ENCODE measurements at places on chromosomes 6 and 20.

DNA sequence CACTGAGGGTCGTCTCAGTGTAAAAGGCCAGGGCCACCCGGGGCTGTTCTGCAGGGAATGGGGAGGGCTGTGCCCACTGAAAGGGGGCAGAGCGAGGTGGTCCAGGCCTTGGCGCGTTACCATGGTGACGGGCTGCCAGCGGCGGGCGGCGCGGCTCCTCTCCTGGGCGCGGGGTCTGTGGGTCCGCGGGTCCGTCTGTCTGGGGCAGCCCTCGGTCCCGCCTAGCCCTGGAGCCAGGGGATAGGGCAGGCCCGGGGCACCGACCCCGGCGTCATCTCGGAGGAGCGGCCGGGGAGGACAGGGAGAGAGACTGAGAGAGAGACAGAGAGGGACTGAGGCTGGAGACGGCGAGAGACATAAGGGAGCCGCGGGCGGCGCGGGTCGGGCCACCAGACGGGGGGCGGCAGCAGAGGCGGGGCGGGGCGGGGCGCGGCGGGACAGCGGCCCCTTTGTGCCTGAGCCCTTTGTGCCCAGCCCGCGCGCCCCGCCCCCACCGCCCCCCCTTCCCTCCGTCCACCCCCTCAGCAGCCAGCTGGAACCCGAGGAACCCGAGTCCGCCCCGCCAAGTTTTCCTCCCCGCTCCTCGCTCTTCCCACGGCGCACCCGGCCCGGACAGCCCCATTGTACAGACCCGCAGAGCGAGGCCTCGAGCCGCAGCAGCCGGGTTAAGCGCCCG, at the start of gene KIAA1755:
Gene KIAA1755, minus strand, starts transcription at position 358 of the 676 bp plus-strand sequence. Its CDS starts 235 bp downstream, at position 123.
- DNase-seq: no peak

DNA sequence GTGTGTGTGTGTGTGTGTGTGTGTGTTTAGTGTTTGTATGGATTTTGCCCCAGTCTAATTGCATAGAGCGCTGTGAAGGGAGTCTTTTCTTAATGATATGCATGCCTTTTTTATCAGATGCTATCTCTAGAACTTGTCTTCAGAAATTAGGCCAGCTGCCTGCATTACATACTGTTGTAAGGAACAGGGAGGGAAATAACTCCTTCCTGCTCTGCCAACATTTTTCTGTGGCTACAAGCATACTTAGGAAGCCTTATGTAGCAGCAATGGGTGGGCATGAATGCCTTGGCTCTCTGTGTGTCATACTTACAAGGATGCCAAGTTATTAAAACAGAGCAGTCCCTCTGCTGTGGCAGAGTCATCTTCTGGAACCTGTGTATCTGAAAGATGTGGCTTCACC, 8.0 kb upstream of the COL21A1 start:
- no peak for DNase-seq

GRCh38 chr20:20063941-20064702, 11.8 kb downstream of the CFAP61 start:
- DNase-seq: no peak

DNA sequence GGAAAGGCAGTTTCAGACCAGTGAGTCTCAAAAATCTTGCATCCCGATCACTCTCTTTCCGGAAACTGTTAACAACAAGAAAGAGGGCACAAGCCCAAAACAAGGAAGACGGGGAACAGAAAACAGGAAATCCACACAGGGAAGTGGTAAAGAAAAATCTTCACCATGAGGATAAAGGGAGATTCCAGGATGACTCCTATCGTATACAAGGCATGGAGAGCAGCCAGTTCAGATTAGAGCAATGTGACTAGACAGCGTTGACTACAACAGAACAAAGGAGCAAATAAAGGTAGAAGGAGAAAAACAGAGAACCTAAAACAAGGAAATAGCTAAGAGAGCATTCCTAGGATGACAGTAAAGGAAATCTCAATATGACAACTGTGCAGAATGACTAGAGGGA, 26.5 kb downstream of the VNN1 start:
- DNase-seq: no peak

GRCh38 chr6:28907394-28907793, 16.4 kb downstream of the TRIM27 start:
- no peak for DNase-seq

GRCh38 chr6:158512809-158513208, 47.1 kb upstream of the TMEM181 start:
- no peak for DNase-seq

DNA sequence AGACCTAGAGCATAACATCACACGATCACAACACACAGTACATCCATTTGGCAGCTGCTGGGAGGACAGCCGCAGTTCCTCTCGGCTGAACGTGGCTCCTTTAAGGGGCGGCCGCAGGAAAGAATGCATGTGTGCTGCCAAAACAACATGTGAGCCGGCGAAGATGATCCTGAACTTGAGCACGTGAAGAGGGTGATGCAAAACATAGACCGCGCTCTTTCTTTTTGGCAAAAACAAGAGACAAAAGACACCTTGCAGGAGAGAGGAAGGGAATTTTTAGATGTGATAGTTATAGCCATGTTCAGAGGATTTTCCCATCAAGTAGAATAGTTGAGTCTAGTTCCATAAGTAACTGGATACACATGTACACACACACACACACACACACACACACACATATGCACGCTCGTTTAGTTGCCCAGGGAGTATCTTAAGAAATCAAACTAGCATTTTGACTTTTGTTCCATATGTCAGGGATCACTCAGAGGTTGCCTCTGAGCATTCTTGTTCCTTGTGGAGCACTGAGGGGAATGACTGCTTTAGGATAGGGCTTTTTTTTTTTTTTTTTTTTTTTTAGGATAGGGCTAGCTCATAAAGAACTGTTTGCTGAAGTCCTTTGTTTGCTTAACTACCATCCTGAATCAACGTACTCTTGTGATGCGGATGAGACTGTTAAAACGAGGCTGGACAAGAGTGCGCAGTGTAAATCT, 21.7 kb upstream of the RANBP9 start:
- peak; percentile 68 for DNase-seq

- DNase-seq: no peak
Measured at GRCh38 chr20:46324960-46325703, 16.8 kb upstream of the CDH22 start.

- no peak for DNase-seq
Measured at GRCh38 chr6:18284261-18284660, 19.9 kb upstream of the DEK start.

DNA sequence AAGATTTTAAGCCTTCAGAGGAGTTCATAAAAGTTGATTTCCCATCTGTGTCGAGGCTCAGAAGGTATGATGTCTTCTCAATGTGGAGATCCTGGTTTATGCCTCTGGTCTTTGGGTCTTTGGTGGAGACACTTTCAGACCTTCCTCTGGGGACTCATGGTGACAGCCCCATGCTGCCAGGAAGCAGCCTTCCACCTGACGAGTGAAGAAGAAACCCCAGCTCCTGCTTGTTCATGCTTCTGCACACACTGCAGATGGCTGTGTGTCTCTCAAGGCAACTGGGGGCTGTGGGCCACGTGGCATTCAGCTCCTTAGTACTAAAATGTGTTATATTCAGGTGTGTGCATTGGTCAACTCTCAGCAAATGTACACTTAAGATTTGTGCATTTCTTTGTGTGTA, 4.9 kb upstream of the SCP2D1 start:
- DNase-seq: no peak

- DNase-seq: no peak
Measured at GRCh38 chr6:119539066-119539746, 189.6 kb upstream of the MAN1A1 start.

GRCh38 chr6:31908791-31909190, 6.9 kb upstream of the ZBTB12 start:
- DNase-seq: no peak

DNA sequence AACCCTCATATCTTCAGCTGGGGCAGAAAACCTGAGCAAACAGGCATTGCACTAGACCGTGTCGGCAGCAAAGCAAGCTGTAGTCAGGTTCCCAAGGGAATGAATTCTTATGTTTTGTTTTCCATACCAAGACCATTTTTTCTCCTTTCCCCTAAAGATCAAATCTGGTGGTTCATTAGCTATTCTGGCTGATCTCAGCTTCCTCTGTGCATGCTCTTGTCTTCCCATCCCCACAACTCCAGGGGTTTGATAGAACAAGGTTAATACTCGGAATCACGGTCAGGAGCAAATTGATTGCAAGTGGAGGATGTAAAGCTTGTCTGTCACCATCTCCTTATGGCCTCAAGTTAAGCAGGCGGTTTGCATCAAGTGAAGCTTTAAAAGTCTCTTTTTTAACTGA, 778.8 kb downstream of the KIF16B start:
- DNase-seq: no peak
